Choroid plexus epithelial cell (primary cell): ENCODE measurements at places on chromosomes 3 and 15.

- no peak for DNase-seq
Observed at GRCh38 chr3:50173685-50174516, 17.5 kb upstream of the GNAT1 start.

DNA sequence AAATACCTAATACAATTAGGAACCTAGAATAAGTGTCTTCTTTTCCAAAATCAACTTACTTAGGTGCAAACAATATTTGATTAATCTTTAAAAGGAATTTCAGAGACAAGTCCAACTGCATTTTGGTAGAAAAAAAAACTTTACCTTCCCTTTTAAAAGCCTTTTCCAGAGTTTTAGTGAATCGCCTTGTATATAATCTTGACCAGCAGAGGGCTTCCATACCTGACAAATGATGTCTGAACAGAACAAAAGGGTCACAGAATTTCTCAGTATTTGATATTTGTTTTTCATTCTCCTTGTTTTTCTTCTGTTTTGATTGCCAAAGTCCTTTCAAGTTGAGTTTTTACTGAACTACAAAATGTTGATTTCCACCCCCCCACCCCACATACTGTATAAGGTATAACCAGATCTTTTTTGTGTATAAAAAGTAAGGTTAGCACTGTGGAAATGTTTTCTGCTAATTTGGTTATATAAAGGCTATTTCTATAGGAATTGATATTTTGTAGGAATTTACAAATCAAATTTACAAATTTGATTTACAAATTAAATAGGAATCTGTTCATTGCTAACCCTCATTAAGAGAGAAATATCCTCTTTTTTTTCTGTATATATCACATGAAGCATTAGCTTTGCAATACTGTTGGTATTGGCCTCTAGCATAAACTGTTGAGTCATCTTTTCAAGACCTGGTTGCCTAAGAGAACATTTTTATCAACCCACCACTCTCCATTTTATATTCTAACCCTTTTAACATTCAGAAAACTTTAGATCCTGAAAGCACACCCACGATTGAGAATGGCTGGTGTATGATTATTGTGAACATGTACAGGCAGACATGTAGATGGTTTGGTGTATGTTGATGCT is 464.1 kb upstream of the RARB start:
- DNase-seq: peak; percentile 77

DNA sequence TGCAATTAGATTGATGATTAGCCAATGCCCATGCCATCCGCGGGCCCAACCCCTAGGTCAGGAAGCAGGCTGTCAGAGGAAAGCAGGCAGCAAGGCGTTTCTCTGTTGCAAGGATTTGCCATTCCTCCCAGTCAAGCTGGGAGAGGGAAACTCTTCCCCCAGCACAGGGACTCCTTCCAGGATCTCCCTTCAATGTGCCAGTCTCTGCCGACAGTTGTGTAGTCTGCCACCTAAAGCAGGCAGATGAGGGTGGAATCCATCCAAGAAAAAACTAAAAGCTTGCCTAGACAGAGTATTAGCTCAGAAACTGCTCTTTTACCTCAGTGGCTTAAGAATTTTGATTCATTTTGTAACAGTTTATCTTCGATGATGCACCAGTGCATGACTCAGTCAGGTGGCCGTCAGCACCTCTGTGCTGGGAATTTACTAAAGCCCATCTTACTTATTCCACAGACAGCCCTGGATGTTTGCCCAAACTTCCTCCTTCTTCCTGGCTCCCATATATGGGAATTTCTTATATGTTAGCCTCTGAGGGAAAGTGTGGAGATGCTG is 501.5 kb upstream of the THBS1 start:
- peak; percentile 63 for DNase-seq

DNA sequence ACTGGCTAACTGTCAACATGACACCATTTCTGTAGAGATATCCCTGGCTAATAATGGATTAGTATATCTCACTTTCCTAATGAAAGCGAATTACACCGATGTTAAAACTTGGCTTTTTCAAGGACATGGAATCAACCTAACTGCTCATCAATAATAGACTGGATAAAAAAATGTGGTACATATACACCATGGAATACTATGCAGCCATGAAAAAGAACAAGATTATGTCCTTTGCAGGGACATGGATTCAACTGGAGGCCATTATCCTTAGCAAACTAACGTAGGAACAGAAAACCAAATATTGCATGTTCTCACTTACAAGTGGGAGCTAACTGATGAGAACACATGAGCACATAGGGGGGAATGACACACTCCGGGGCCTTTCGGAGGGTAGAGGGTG is 62.6 kb downstream of the ZIC1 start:
- no peak for DNase-seq

DNA sequence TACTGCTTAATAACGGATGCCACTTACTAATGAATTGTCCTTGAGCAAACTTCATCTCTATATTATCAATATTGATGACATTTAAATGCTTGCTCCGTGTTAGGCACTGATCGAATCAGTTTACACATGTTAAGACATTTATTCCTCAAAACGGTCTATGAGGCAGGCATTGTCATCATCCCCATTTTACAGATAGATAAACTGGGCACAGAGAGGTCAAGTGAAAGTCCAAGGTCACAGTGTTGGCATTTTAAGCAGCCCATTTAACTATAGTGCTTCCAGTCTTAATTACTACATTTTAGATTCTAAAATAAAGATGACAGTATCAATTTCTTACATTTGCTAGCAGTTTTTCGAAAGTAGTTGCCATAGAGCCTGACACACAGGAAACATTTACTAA is 966 bp upstream of the ABI3BP start:
- no peak for DNase-seq
